ENCODE measurements at places on chromosomes 3 and 15.

- no peak for DNase-seq
Observed at GRCh38 chr3:18812316-18812715, 336.0 kb upstream of the KCNH8 start.

DNA sequence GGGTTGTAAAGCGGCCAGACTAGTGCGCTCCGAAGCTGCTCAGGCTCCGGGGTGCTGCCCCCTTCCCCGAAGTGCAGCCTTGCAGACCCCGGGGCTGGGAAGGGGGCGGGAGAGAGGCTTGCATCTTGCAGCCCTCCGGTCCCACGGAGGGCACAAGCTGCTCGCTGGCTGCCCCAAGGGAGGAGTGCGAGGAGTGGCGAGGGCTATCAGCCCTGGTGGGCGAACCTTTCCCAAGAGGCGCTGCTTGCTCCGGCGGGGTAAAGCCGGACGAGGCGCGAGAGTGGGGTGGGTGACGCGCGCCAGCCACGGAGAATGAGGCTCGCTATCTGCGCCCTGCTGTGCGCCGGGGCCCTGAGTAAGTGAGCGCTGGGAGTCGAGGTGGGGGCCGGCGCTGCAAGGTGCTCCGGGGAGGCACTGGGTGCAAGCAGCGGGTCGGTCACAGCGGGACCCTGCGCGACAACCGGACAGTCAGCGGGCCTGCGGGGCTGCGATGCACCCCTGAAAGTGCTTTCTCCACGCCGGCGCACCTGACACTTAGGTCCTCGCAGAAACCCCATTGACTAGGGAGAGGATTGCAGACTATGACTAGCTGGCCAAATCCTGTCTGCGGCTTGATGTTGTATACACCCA, 12.7 kb upstream of the TOPBP1 start:
- no peak for DNase-seq

DNA sequence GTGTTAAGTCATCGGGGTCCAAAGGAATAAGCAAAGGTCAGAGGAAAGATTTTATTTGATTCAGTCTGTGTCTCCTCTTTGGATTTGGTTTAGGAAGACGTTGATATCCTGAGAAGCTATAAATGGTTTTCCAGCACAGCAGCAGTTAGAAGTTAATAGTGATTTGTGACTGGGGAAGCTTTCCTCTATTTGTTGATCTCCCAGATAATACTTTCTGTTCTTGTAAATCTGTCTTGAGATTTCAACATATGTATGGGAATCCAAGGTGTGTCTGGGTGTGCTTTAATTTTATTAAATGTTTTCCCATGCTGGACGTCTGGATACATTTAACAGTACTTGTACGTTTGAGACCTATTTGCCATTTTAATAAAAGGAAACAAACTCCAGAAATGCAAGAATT, 409.5 kb downstream of the ROBO1 start:
- DNase-seq, result no peak

GRCh38 chr3:178536211-178537079, at the start of gene KCNMB2:
Gene KCNMB2, plus strand, starts transcription at chr3:178536436.
- no peak for DNase-seq

DNA sequence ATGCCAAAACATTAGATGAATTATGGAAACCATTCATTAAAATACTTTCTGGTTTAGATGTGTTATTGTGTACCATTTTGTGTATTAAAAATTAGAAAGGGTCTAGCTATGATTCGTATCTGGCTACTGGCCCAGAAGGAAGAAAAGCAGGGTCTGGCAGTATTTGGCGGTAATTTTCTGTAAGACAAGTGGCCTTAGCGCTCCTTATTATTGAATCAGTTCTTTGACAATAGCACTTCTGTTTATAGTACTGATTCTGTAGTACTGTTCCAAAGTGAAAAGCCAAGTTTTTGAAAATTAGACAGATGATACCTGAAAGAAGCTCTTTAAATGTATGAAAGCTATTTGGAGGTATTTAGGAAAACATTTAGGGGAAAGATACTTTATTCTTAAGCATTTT, 10.2 kb downstream of the GLCE start:
- no peak for DNase-seq

All from stimulated activated CD8-positive, alpha-beta memory T cell treated with anti-CD3 and anti-CD28 coated beads, Interleukin-7, amount 100 ng/mL, for 1 hour (primary cell).